ENCODE measurements at places on chromosomes 4 and X.

DNA sequence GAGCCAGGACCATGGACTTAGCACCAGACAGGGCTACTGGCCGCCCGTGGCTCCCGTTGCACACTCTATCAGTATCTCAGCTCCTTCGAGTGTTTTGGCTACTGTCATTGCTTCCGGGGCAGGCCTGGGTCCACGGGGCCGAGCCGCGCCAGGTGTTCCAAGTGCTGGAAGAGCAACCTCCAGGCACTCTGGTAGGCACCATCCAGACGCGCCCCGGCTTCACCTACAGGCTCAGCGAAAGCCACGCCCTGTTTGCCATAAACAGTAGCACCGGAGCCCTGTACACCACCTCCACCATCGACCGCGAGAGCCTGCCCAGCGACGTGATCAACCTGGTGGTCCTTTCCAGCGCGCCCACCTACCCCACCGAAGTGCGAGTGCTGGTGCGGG, 1.6 kb downstream of the FAT4 start:
- peak; percentile 15 for ATAC-seq

- ATAC-seq, result no peak
Observed at GRCh38 chrX:38799995-38800580, 1.2 kb upstream of the MID1IP1 start.

GRCh38 chr4:139972305-139972704, 181.7 kb downstream of the MAML3 start:
- ATAC-seq, result no peak

DNA sequence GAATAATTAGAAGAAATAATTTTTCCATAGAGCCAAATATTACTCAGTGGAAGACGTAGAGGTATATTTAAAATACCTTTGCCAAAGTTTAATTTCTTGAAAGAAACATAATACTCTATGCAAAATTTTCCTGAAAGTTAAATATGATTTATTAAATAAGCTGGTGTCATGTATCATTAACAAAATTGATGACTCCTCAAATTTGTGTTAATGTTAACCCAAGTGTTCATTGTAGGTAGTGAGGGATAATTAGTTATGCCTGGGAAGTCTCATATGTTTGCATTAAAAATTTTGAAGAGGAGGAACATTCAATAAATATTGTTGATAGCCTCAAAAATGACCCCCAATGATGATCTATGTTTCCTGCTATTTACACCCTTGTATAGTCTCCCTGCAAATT, 292.7 kb upstream of the AMOT start:
- ATAC-seq, result no peak

DNA sequence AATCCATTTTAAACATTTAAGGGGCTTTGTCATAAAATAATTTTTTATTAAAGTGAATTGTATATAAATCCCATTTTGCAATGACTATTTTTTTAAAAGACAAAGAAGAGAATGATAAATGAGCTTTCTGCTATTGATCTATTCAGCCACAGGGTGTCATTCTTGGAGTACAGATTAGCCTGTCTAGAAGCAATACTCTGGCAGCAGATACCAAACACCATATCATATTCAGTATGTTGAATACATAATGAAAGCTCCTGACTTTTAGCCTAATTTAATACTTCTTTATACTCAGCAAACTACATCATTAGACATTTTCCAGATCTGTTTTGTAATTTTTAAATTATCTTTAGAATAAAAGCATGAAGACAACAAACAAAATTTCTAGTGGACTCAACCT, 496.3 kb downstream of the PDGFC start:
- ATAC-seq, result peak; percentile 84

DNA sequence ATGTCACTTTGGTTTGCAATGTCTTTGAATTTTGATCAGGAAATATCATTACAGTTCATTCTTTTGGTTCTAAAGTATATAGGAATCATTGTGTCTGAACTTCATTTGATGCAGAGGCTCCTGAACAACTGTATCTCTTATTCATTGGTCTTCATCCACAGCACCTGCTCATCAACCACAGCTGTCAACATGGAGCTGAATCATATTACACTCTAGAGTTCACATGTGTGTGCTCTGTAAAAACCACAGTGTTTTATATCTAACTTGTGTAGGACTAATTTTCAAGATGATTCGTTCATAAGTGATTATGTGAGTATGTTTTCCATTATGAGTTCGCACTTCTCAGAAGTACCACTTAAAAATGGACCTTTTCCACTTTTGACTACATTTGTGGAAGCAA, 643.3 kb upstream of the FAM241A start:
- ATAC-seq, result no peak

- no peak for ATAC-seq
Observed at GRCh38 chr4:154781983-154782293, 866 bp downstream of the RBM46 start.

- no peak for ATAC-seq
Observed at GRCh38 chrX:20347481-20347880, 80.8 kb upstream of the RPS6KA3 start.

DNA sequence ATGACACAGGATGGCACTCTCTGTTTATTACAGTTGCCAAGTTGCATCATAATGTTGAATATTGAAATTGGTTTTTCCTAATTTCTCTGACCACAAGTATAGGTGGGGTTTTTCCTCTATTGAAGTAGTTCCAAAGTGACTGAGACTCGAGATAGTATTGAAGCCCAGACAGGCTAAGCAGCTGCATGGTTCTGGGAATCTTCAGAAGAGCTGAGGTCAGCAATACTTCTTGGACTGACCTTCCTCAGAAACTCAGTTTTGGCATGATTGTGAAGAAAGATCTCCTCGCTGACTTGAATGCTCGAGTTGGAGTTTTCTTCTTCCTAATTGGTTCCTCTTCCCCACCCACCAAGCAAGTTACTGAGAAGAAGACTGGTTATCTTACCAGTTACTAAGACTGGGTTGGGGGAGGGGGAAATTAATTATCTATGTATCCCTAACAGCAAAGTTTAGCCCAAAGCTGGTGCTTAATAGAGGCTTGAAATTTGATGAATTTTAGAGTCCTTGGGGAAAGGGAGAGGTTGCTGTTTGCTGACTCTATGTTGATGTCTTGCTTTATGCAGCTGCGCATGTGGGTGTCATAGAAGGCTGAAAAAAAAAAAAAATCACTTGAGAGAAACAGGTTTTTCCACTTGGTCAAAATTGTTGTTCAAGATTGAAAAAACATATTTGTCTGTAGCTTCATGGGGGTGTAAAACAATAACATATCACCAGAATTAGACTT, 91.1 kb downstream of the P2RY10 start:
- no peak for ATAC-seq

DNA sequence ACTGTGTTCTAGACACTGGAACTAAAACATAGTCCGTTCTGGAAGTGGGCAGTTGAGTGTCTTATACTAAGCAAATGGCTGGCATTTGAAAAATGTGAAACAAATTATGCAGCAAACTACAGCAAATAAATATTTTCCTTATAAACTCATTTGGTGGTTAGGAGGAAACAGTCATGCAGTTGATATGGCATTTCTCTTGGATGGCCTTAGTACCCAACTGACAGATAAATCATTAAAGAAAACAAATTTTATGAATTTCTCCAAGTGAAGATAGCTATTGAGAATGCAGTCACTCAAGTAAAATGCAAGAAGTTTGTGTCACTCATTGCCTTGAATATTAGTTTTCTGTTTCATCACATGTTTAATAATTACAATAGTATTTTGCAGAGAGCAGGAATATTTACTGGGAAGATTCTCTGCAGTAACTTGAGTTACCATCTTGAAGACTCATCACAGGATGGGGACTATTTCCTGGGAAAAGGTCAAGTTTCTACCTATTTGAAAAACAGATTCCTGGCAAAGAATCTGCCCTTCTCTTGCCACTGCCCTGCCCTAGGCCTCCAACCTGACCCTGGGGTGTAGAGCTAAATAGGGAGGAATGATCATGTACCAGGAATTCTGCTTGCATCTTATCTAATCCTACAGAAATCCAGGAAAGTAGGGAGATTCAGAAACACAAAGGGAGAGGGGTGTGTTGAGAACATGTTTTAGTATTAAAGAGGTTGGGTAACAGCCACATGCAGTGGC, 105.9 kb downstream of the SH3RF1 start:
- ATAC-seq, result peak; percentile 72

DNA sequence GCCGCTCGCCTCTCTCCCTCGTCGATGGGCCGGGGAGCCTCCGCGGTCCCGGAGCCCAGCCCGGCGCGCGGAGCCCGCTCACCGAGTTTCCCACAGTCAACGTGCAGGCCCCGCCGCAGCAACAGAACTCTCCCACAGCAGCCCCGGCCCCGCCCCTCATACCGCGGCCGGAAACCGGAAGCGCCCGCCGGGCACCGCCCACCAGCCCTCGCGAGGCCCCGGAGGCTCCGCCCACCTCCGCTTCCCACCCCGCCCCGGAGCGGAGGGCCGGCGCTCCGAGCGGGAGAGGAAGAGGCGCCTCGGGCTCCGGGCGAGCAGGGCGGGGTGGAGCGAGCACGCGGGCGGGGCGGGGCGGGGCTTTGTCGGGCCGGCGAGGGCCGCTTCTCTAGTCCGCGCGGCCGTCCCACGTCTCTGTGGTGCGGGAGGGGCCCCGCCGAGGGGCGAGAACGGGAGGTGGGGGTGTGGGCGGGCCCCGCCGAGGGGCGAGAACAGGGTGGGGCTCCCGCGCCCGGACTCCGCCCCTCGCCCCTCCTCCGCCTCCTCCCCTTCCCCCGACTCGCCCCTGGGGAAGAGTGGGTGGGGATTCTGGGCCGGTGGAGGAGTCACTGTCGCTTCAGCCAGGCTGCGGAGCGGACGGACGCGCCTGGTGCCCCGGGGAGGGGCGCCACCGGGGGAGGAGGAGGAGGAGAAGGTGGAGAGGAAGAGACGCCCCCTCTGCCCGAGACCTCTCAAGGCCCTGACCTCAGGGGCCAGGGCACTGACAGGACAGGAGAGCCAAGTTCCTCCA, at the start of the genes ABCD1 and BCAP31:
TSS of gene ABCD1 (plus strand) at position 605 of the 787 bp plus-strand sequence. CDS start 411 bp downstream, outside the sequence.
TSS of gene BCAP31 (minus strand) at position 136 of the 787 bp plus-strand sequence. CDS start 1,143 bp downstream, outside the sequence.
- peak; percentile 67 for ATAC-seq

DNA sequence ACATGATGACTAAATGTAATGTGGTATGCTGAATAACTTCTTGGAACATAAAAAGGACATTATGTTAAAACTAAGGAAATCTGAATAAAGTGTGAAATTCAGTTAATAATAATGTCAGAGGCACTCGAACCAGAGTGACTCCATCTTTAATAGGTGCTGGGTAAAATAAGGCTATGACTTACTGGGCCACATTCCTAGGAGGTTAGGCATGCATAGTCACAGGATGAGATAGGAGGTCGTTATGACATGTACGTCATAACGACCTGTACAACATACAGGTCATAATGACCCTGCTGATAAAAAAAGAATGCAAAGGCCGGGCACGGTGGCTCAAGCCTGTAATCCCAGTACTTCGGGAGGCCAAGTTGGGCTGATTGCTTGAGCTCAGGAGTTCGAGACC, 28.9 kb upstream of the OPHN1 start:
- peak; percentile 18 for ATAC-seq

DNA sequence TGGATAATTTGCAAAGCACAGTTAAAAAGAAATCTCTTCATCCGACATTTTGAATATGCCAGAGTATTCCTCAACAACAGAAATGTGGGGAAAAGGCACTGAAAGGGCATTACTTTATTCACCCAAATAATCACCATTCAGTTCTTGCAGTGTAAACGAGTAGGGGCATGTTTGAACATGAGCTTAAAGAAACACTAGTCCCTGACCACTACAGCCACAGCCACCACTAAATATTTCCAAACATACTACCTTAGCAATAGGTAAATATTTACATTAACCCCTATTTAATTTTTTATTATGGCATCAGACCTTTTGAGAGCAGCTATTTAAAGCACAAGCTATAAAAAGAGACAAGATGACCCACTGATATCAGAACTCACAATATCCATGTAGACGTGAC, 27.6 kb downstream of the MCF2 start:
- no peak for ATAC-seq

DNA sequence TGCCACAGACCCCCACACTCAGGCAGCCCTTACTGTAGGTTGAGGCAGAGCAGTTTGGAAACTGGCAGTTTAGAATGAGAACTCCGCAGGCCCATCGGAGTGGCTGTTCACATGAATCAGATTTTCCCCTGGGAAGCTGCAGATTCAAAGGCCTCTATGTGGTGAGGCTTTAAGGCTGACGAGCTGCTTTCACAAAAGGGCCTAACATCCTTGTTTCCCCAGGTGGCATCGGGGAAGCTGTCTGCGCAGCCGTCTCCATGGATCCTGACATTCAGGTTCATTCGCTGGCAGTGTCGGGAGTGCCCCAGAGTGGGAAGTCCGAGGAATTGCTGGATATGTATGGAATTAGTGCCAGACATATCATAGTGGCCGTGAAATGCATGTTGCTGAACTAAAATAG, 33.7 kb downstream of the TKTL1 start:
- ATAC-seq, result no peak

- no peak for ATAC-seq
Observed at GRCh38 chr4:87081826-87082225, 138.6 kb downstream of the KLHL8 start.

DNA sequence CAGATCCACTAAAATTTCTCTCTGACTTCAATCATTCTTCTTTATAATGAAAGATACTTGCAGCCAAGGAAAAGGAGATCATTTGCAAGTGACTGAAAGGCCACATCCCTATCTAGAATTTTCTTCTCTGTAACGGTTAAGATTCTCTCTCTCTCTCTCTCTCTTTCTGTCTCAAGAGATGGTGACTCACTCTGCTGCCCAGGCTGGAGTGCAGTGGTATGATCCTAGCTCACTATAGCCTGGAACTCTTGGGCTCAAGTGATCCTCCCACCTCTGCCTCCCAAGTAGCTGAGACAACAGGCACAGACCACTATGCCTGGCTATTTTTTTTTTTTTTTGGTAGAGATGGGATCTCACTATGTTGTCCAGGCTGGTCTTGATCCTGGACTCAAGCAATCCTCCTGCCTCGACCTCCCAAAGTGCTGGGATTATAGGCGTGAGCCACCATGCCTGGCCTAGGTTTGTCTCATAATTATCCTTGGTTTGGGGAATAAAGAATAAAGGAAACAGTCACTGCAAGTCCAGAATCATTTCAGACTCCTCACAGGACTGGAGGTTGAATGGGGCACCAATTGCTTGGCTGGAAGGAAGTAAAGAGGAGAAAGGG, 33.3 kb upstream of the GALNT7 start:
- ATAC-seq, result peak; percentile 55

DNA sequence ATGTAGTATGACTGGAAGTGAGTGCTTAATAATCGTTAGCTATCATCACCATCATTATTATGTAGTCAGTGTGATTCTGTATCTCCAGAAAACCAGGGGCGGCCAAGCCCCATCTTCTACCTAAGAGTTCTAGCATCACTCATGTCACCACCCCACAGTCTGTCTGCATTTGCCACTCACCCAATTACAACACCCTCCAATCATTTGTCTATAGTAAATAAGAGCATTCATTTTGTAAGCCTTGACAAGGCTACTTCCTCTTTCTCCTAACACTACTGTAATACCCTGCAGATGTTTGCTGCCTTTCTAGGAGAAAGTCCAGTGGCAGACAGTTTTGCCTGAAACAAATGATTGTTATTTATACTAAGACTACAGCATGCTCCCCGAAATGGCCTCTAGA, 15.8 kb upstream of the IL21 start:
- no peak for ATAC-seq

DNA sequence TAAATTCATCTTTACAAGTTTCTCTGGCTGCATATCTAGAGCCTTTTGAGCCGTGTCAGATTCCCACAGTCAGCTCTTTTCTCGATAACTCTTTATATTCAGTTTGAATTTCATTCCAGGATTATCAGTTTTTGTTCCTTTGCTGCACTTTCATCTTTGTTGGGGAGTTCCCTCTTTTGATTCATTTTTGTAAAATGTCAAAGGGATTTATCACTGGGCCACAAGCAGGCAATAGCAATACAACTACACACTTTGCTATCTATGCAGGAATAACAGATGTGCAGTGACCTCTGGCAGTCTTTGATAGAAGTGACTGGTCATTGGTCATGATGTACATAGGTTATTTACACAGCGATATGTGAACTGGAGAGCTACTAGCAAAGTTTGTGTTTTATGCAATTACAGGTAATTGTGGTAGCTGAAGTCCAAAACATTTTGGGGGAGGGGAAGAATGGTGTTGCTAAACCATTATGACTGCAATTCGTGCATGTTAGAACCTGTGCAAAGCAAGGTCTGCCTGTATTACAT, 43.8 kb downstream of the HPGDS start:
- ATAC-seq, result no peak
